ENCODE measurements at places on chromosomes 11 and 22. TPM values are rescaled to one million over a fixed set of nuclear protein-coding genes. Genes with fewer than 3 reads are reported as not detected.

DNA sequence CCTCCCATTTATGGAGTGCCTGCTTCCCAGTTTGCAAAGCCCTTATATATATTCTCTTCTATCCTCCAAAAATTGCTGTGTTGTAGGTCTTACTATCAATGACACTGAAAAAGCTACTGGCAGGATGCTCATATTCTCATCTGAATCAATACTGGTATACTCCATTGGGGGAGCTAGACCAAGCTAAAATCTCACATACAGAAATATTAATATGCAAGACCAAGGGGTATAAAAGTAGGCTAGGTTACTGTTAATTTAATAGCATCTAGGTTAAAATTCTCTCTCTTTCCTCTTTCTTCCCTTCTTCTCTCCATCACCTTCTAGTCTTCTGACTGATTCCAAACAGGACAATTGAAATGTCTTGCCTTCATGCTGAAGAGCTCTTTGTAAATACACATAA, 17.1 kb upstream of the BDNF start:
- no peak for DNase-seq

GRCh38 chr11:22957786-22958185, 97.5 kb upstream of the CCDC179 start:
- DNase-seq: no peak

- DNase-seq: no peak
Observed at GRCh38 chr11:8586184-8586583, 7.8 kb downstream of the STK33 start.

DNA sequence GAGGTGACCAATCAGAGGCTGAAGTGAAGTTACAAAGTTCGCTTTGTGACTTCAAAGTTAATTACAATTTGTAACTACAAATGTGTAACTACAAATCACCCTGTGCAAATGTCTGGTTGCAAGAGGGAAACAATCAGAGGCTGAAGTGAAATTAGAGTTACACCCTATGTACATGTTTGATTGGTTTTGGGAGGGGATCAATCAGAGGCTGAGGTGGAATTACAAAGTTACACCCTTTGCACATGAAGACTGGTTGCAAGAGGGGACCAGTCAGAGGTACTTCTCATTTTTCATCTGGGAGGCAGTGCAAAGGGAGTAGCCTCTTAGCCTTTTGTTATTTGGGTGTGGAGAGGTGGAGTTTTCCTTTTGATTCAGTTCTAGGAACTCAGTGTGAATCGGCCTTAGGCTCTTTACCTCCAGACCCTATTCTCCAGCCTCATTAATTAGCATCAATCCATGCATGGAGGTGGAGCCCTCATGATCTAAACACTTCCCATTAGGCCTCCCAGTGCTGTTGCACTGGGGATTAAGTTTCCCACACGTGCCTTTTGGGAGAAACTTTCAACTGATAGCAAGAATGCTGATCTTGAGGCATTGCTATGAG, 291.3 kb upstream of the MTNR1B start:
- no peak for DNase-seq

DNA sequence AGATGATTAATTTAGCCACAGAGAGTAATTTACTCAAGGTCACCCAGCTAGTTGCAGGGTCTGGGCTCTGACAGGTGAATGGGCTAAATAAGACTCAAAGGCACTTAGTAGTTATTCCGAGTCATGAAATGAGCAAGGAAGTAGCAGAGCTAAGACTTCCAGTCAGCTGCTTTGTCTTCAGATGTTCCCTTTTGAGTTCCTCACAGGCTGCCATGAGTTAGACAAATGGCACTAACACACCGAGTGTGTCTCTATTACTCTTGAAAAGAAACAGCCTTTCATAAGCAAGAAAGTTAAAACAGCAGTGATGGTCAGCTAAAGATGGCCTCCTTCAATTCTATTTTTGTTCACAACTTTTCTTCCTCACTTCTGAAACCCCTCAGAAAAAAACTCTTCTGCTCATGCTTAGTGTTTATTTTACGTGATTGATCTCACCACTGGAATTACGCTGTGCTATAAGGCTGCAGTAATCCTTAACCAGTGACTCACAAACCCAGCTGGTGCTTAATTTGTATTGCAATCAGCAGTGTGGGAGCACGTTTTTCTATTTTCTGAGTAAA, 389.1 kb downstream of the AASDHPPT start:
- DNase-seq: no peak

- peak; percentile 79 for DNase-seq
Observed at GRCh38 chr11:65919573-65920371, 546 bp downstream of the DRAP1 start.

DNA sequence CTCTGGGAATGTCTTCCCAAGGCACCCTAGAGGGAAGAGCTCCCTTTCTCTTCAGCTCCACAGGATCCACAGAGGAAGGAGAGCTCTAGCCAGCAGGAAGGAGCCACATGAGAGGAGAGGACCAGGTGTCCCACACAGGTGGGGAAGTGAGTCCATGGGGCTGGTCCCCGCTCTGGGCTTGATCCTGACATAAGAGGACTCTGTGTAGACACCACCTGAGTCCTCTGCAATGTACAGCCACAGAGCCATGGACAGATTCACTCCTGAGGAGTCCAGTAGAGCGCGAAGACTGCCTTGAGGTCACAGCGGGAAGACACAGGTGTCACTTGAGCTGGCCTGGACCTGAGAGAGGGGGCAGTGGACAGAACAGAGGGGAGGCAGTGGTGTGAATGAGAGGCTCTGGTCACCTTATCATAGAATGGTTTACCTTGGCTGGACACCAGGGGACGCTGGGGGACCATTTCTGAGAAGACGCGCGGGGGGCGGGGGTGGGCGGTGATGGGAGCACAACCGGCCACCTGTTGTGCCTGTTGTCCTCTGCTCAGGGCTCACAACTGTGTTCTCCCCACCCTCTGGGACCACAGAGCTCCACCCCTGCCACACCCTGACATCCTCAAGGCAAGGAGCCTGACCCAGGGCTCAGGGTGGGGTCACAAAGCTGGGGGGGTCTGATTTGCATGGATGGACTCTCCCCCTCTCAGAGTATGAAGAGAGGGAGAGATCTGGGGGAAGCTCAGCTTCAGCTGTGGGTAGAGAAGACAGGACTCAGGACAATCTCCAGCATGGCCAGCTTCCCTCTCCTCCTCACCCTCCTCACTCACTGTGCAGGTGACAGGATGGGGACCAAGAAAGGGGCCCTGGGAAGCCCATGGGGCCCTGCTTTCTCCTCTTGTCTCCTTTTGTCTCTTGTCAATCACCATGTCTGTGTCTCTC, 128.2 kb downstream of the ZNF280B start:
- peak; percentile 78 for DNase-seq

- DNase-seq: no peak
Observed at GRCh38 chr11:102197670-102198139, 87.5 kb downstream of the YAP1 start.

Gene SLC6A5
- total RNA-seq: not detected

Gene APOBEC3C
- 6.2 TPM for total RNA-seq

DNA sequence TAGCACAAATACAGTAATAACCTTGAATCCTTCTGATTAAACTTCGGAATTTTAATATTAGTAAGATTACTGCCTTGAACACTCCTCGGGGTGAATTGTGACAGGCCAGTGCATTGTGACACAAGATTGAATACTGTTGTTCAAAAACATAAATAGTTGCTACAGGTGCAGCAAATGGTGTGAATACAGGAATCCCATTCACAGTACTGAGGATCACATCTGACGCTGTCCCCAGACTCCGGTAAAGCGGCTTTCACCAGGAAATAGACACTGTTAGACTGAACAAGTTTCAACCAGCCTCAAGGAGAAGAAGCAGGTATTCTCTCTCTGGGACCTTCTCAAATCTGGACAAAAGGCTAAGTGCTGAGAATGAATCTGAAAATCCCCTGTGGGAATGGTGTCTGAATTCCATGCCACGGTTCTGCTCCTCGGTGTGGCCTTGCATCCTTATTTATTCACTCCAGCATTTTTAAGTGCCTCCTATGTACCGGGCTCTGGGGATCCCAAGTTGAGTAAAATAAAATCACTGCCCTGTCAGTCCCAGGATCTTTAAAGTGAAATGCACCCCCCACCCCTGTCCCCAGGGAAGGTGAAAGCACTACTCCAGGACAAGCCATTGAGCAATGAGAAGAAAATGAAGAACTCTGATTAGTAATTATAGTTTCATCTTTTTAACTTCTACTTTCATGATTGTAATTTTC, 3.4 kb downstream of the LGR4 start:
- DNase-seq: no peak

Gene KCNK4
- not detected for total RNA-seq

DNA sequence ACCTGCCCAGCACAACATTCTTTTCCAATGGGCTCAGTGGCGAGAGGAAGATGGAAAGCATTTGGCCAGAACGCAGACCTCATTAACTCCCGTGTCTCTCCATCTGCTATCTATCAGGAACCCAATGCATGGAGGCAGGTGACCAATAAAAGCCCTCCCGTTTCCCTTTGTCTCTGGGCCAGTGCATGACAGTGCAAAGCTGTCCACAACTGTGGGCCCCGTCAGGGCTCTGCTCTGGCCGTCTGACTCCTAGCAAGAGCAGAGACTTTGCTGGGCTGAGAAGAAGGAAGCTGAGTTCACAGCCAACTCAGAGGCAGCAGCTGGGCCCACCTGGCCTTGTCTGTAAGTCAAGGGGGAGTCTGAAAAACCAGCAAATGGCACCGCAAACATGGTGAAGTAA, 177.8 kb downstream of the TENM4 start:
- DNase-seq: no peak

Gene KCNK7
- 0.48 TPM for total RNA-seq

- no peak for DNase-seq
Observed at GRCh38 chr22:25006354-25006753, 53.8 kb downstream of the KIAA1671 start.

GRCh38 chr11:131888230-131888855, 517.9 kb downstream of the NTM start:
- DNase-seq: no peak

DNA sequence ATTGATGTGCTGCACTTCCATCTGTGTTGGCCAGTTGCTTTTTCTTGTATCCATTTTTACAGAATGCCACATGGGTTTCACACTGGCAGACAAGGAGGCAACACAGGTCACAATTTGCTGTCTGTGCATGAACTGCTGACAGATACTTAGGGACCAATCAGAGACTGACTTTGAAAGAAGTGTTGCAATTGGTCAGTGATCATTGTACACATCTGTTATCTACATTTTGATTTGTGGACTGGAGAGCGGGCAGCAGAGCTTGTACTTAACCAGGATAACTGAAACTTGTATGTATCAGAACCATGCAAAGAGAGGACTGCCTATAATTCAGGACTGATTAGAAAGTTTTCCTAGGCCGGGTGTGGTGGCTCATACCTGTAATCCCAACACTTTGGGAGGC, 21.8 kb downstream of the PRR5 start:
- peak; percentile 90 for DNase-seq

- DNase-seq: no peak
Observed at GRCh38 chr11:85165819-85166218, 461.3 kb downstream of the DLG2 start.

Gene A4GALT
- total RNA-seq: not detected

Gene POU2AF3
- total RNA-seq: not detected

DNA sequence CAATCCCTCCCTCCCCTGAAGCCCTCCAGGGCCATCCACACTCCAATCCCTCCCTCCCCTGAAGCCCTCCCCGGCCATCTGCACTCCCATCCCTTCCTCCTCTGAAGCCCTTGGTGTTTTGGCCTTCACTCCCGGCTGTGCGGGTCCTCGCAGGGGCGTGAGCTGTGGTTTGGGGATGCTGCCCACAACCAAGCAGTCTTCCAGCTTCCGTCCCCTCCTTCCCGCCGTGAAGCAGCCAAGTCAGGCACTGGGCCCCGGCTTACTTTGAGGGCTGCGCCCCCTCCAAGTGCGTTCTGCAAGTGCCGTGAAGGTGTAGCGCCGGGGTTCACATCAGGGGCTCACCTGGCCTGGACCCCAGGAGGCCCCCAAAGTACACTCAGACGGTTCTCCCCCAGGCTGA, 335.9 kb downstream of the BRD1 start:
- no peak for DNase-seq

Gene CHRM4
- total RNA-seq: not detected

Gene ASRGL1
- not detected for total RNA-seq

DNA sequence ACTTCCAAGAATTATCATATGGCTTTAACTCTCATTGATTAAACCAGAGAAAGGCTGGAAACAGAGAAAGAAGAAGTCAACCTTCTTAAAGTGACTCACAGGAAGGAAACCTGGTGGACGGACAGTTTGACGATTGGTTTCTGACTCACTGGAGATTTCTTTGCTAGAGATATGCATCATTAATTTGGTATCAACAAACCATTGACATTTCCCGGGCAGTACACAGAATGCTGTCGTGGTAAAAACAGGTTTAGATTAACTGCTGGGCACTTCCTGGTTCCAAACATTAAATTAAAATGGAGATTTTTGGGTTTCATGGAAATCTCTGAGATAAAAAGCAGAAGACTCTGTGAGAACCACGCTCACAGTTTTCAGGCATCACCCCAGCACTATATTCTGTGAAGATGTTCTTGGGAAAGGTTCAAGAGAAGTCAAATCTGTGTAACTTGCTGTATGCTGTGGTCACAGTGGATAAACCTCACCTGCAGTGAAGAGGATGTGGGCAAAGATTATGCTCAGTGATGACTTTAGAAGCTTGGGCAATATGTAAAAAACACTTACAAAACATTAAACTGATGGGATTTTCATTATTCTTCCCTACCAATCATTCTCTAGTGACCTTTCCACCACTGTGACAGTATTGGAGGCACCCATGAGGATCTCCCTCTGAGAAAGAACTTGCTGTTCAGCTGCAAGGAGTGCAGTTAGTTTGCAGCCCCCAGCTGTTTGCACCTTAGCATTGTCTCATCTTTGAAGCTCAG, 61.1 kb upstream of the CD44 start:
- no peak for DNase-seq

- no peak for DNase-seq
Observed at GRCh38 chr11:113329725-113330124, 15.3 kb downstream of the TTC12 start.

DNA sequence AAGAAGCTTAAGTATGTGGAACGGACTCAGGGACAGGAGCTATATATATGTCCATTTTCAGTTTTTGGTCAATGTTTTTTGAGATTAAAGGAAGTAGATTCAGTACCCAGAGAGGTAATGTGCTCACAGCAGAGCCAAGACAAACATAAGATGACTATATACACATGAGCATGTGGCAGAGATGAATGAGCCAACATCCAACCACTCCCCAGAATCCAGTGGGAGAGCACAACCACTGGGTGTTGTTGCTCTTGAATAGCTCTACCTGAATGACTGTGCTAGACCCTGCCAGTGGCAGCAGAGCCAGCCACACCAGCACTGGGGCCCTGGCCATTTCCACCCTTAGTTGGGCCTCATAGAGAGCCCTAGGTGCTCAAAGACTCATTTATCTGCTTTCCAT, 10.7 kb upstream of the SYTL2 start:
- DNase-seq: no peak

Gene OR56A4
- not detected for total RNA-seq

- no peak for DNase-seq
Observed at GRCh38 chr11:72896431-72896830, 82.2 kb downstream of the ATG16L2 start.

Gene AASDHPPT
- total RNA-seq: 127 TPM

Gene CCDC89
- total RNA-seq: 0.37 TPM

DNA sequence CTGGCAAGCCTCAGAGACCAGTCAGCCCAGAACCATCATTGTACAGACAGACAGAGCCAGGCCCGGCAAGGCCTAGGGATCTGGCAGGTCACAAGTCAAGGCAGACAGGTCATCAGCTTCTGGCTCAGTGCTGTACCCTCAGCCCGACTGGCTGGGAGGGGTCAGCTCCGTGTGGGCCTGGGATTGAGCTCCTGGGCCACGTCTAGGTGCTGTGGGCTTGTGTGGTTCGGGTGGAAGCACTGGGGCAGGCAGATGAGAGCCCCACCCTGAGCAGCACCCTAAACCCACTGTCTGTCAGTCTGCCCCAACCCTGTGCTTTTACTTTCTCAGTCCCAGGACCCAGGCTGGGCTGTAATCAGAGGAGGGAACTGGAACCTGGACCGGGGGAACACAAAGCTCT, 26.9 kb upstream of the P2RY2 start:
- DNase-seq: no peak

All from Karpas-422 (cell line).